ENCODE measurements at places on chromosomes 7 and 10. TPM values are rescaled to one million over a fixed set of nuclear protein-coding genes. Genes with fewer than 3 reads are reported as not detected.

DNA sequence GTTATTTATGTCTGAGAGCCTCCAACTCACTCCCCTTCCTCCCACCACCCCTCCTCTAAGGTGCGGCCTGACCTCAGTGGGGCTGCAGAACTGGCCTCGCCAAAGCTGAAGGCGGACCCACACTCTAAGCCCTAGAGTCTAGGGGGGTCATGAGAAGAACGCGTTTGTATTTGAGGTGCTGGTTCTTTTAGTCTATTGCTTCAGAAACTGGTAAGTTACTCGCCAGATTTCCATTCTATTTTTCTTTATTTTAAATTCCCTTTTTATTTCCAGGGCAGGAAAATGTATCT lies 357.5 kb downstream of the DNAJB6 start:
- no peak for DNase-seq

- DNase-seq: no peak
Measured at GRCh38 chr10:86632009-86632800, 22.1 kb upstream of the OPN4 start.

DNA sequence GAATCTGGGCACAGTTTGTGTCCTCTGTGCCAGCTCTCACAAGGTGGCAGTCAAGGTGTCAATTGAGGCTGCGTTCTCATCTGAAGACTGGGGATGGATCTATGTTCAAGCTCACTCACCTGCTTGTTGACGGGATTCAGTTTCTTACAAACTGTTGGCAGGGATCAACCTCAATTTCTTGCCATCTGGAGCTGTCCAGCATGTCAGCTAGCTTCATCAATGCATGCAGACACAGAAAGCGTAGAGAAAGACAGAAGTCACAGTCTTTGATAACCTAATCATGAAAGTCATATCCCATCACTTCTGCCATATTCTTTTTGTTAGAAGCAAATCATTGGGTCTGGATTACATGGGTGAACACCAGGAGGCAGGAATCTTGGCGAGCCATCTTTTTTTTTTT lies 32.0 kb upstream of the WAPL start:
- DNase-seq: no peak

DNA sequence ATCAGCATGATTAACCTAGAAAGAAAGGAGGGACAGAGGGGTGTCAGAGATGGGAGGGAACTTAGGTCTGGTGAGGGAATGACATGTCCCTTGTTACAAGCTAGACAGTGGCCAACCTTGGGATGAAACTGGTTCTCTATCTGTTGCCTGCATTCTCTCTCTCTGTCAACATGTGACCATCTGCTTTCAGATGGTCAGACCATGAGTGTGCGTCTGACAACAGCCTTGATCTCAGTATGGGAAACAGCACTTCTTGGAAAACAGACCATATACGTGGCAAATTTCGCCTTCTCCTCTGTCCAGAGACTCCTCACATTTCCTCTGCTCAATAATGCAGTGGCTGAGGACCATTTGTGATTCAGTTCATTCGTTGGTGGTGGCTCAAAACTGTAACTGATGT lies 845.9 kb downstream of the TYW1 start:
- DNase-seq: no peak

GRCh38 chr7:98024075-98024474 lies 34.1 kb upstream of the OCM2 start:
- DNase-seq: no peak

DNA sequence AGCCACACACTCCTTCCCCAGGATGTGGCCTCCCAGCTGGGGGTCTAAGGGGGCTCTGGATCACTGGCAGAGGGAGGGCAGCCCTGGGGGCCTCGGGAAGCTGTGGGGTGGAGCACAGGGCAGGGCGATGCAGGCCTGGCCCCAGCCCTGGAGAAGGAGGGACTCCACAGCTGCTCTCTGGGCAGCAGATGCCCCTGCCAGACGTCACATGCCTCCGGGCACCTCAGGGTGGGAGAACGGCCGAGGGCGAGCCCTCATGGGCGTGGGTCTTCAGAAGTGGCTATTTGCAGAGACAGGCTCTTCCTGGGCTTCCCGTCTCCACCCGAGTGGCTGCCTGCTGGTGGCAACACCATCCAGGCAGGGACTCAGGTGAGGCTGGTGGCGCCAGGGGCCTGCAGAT lies 16.0 kb upstream of the ADGRA1 start:
- DNase-seq: no peak

DNA sequence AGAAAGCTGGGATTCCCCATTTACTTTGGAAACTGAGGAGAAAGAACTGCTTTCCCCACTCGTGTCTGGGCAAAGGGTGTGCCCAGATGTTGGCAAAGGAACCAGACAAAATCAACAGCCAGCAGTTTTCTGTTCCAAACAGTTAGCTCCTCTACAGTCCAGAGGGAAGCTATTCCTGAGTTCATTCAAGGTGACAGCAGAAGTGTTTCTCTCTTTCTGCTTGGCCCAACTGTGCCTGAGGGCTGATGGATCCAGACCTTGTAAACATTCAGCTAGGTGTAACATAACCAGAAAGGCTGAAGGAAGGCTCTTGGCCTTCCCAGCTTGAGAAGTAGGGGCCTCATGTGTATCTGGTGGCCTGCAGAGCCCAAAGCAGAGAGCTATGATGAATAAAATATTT lies 7.0 kb upstream of the ALDH18A1 start:
- DNase-seq: no peak

GRCh38 chr7:16891338-16891737 lies 9.6 kb upstream of the AGR3 start:
- DNase-seq: no peak

DNA sequence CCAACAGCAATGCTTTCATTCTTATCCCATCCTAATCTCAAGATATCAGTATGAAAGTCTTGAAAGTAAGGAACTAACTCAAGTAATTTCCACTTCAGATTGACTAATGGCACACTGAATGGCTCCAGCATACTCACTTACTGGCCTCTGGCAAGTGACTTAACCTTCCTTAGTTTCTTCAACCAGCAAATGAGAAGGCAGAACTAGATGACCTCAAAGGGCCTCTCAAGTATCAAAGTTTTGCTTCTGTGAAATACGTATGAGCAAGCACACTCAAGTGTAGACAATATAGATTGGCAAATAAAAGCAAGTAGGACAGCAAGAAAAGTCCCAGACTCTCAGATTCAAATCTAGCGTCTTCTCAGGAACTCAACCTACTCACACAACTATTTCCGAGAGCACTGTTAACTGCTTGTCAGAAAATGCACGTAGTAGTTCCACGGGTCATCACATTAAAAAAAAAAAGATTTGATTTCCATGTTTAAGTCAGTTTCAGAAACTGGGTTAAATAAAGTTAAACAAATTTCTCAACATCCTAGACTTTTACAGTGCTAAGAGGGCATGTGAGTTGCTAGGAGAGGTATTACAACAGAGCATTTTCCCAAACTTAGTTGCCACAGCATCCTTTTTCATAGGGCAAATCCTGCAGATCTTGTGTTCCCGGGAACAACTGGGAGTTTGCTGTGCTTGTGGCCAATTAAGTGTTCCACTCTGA lies 276.9 kb upstream of the KLF14 start:
- DNase-seq: no peak

Gene TWNK
- 15.3 TPM for polyA plus RNA-seq

Gene C7orf25
- 5.3 TPM for polyA plus RNA-seq

Gene ANLN
- 28.1 TPM for polyA plus RNA-seq
